ENCODE measurements at places on chromosomes 5 and 9. TPM values are rescaled to one million over a fixed set of nuclear protein-coding genes. Genes with fewer than 3 reads are reported as not detected.

The GARIN3 gene
- not detected for total RNA-seq

The ZFP37 gene
- 1.1 TPM for total RNA-seq

The TLX3 gene
- total RNA-seq, result not detected

The FIBCD1 gene
- 1.3 TPM for total RNA-seq

The CTXN3 gene
- not detected for total RNA-seq

The ADGRD2 gene
- total RNA-seq, result not detected

The FGFR4 gene
- total RNA-seq, result 59.7 TPM

The BRINP1 gene
- 1.5 TPM for total RNA-seq

The DCTN3 gene
- total RNA-seq, result 72.2 TPM

The ACO1 gene
- total RNA-seq, result 33.6 TPM

The ARID3C gene
- not detected for total RNA-seq

The SLC23A1 gene
- total RNA-seq, result 1.4 TPM

The SLC34A3 gene
- total RNA-seq, result not detected

The DNAH5 gene
- 13.8 TPM for total RNA-seq

The PCDHGB6 gene
- 7.7 TPM for total RNA-seq

The HEXB gene
- 355 TPM for total RNA-seq

The PTPRD gene
- total RNA-seq, result 17.2 TPM

The SOX30 gene
- total RNA-seq, result not detected

The UBE2D2 gene
- 97.0 TPM for total RNA-seq

The NDUFAF2 gene
- total RNA-seq, result 20.0 TPM

The TNFSF8 gene
- total RNA-seq, result 3.5 TPM

The PCDHGB2 gene
- total RNA-seq, result 3.7 TPM

The IFNA2 gene
- total RNA-seq, result not detected

The RNF224 gene
- total RNA-seq, result 0.21 TPM
